Activated naive CD4-positive, alpha-beta T cell treated with anti-CD3 and anti-CD28 coated beads, Interleukin-2, amount 50 U/mL, for 72 hours (primary cell): ENCODE measurements at places on chromosomes 7 and 10.

GRCh38 chr10:49388161-49388560 lies 7.7 kb downstream of the DRGX start:
- no peak for DNase-seq

DNA sequence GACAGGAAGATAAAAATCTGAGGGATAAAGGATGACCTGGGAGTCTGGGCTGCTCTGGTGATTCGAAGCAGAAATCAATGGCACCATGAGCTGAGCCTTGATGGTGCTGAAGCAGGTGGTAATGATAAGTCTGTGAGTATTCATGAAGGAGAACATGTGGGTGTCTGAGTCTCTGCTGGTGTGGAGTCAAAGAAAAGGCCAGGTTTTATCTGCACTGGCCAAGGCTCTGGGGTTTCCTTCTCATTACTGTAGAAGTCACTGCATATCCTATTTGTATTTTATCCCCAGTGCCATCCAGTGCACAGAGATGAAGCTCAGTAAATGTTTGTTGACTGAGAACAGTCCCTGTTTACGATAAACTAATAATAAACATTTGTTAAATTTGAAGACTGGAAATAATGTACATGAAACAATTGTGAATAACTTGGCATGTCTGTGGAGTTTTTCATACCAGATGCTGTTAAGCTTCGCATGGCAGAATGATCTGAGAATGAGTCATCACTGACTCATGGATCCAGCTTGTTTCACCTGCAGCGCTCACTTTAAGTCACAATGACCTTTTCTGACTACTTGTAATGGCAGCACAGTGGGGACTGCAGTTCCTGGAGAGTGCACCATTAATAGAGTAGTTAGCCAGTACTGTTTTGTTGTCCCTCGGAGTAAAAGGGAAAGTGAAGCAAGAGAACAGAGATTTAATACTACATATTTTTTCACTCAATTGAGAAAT lies 538.5 kb downstream of the HTR7 start:
- no peak for DNase-seq

- no peak for DNase-seq
Measured at GRCh38 chr10:34768261-34768971, 46.7 kb downstream of the PARD3 start.

GRCh38 chr10:70978181-70978580 lies 89.8 kb upstream of the PCBD1 start:
- DNase-seq, result no peak

DNA sequence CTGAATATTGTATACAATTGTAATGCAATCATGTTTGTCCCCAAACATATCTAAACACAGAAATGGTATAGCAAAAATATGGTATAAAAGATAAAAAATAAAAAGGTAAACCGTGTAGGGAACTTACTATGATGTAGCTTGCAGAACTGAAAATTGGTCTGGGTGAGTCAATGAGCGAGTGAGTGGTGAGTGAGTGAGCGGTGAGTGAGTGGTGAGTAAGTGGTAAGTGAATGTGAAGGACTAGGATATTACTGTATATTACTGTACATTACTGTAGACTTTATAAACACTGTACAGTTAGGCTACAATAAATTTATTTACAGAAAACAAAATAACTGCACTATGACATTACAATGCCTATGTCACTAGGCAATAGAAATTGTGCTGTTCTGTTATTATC lies 1163.2 kb upstream of the SORCS1 start:
- DNase-seq, result no peak

- DNase-seq, result no peak
Measured at GRCh38 chr10:91307489-91307888, 87.0 kb downstream of the PCGF5 start.

GRCh38 chr10:3236644-3237404 lies 64.2 kb upstream of the PITRM1 start:
- DNase-seq, result no peak

GRCh38 chr7:77822269-77822668 lies 23.7 kb downstream of the PHTF2 start:
- DNase-seq, result no peak

DNA sequence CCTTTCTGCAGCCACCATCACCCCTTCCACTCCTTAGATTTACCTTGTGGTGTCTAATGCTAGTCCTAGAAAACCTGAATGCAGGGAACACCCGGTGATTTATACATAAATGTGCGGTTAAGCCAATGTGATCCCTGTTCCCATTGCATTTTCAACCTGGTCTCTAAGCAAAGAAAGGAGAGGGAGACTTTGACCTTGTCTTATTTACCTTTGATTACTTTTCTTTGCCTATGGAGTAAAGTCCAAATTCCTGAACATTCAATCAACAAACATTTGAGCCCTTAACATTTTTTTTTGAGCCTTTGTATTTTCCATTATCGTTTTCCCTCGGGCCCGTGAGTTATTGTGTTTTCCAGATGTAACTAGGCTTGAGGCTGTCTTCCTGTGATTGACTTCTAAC lies 233.9 kb downstream of the ZNF248 start:
- DNase-seq, result no peak

DNA sequence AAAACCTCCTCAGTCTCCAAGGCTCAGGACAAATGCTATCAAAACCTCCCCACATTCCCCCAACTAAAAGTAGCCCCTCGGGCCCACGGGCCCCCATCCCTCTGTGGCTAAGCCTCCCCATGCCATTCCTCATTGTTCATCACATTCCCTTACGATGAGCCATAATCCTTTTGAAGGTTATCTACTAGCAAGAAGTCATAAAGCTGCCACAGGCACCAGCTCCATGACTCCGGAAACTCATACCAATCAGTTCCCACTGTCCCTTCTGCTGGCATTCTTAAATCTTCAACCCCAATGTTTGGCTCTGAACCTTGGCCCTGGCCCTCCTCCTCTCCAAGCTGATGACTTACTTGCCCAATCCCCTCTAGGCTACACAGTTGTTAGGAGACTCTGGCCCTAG lies 19.4 kb upstream of the TM9SF3 start:
- no peak for DNase-seq

DNA sequence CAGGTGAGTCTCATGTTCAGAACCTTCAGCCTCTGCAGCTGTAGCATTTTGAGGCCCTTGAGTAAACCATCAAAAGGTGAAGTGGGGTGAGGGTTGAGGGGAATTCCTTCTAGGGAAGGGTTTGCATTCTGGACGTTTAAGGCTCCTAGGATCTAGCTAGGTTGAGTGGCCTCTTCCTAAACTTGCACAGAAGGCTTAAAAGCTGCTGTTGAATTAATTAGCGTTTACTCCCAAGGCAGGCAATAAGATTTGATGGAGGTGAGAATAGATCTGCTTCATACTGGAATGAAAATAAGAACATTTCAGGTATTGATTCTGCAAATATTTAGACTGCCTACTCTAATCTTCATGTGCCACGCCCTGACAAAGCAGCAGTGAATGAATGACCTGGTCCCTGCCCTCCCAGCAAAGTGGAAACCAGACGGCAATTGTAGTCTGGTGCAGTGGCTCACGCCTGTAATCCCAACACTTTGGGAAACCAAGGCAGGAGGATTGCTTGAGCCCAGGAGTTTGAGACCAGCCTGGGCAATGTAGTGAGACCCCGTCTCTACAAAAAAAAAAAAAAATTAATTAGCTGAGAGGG lies 11.4 kb upstream of the KPNA7 start:
- no peak for DNase-seq

DNA sequence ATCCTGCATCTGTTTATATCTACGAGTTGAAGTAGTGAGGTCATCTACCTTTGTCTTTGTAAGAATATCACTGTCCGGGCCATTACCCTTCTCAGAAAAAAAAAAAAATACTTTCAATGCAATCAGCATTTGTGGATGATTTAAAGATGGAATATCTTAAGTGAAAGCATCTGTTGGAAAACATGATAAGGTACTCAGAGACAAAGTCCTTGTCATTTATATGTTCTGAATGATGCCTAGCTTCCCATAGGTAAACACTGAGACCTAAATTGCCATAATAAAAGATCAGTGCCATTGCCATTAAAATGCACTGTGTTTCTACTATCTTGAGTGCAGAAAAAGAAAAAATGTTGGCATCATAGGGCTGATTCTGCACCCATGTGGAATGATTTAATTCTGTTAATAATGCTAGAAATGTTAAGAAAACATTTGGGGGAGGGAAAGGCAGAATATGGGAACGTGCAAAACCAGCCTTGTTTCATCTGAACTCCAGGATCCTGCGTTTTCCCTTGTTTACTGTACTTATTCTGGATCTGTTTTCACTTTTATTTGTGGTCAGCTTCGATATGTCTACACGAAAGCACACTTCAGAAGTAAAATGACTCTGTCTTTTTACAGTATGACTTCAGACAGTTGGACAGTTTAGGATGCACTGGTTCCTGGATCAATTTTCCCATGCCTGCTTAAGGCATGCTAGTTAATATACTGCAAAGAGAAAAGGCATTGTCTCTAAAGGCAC lies 669.8 kb downstream of the SUGCT start:
- no peak for DNase-seq

GRCh38 chr7:70132226-70132851 lies 534.1 kb downstream of the AUTS2 start:
- no peak for DNase-seq

GRCh38 chr7:43649755-43650274 lies 66.9 kb downstream of the STK17A start:
- peak; percentile 58 for DNase-seq

- DNase-seq, result no peak
Measured at GRCh38 chr7:130904031-130904757, 170.2 kb upstream of the KLF14 start.

DNA sequence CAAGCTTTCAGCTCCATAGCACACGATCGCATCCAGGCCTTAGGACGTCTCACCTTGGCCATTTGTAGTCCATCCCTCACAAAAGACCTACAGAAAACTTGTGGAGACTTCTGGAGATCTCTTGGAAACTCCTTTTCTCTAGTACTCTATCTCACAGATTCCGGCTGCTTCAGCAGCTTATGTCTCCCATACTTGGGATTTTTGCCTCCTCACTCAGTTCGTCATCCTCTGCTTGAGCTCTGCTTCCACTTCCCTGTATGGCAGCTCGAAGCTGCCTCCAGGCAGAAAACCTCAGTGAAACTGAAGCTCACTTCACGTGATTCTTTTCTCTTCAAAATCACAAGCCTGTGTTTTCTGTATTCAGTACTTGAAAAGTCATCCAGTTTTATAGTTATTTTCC lies 178.7 kb upstream of the GDF10 start:
- no peak for DNase-seq

DNA sequence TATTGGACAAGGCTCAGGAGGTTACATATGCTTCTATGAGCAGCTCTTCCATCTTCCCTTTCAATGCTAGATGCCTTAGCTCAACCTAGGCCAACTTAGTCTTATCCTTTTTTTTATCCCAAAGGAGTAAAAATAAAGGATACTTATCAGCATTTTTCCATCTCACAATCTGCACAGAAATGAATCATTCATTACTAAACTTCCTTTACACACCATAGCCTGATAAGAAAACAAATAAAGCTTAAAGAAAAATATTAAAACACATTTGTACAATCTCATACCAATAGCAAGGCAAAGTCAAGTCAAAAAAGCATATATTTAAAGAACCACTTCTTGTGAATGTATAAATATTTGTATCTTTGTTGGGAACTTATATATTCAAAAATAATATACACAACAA lies 407.4 kb downstream of the GRM8 start:
- no peak for DNase-seq

DNA sequence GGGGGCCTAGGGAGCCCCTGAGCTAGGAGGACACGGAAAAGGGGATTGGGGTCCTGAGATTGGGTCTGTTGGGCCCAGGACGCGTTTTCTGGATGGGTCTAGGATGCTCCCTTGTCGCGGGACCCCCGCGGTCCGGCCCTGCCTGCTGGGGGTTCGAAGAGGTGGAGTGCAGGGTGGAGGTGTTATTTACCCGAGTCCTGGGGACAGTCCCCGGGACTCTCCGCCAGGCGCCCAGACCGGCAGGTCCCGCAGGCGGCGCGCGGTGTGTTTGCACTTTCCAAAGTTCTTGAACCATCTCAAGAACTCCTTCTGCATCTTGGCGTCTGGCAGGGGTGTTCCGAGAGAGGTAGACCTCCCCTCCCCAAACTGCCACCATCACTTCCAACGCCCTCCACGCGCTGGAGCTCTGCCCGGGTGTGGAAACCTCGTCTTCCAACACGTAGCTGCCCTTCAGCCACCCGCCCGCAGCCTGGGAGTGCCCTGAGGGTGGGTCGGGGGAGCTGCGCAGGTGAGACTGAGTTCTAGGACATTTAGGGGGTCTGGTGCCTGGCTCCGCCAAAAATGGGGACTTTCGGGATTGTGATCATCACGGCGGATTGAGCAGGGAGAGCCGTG lies 569 bp downstream of the CAV1 start:
- peak; percentile 53 for DNase-seq

DNA sequence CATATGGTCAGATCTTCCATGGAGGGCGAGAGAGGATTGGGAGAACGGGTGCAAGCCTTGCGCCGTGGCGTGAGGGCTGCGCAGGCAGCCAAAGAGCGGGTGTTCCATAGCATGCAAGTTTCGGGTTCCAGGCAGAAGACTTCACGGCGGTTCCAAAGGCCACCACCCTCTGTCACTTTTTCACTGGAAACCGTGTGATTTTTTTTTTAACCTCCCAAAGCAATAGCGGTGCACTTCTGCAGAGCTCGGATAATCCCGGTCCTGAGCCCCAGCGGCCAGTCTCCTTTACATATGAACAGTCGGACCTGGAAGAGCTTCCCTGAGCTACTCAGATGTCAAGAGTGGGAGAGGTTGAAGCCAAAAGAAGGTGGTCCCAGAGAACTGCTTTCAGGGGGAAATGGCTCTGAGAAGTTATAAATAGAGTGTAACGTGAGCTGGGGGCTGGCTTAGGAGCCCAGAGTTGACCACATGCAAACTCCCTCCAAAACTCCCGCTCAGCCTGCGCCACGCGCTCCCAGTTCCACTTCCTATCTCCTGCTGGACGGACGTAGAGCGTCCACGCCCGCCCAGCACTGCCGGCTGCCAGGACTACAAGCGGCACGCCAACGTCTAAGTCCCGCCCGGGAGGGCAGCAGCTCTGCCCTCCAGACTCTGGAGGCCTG lies at the start of gene MEOX2:
MEOX2 (minus strand) TSS at position 389 of the 662 bp plus-strand sequence; CDS start at position 108, 281 bp downstream.
- no peak for DNase-seq

GRCh38 chr7:150311146-150311545 lies 12.0 kb upstream of the LRRC61 start:
- no peak for DNase-seq

GRCh38 chr10:128710098-128710797 lies 584.0 kb upstream of the MKI67 start:
- no peak for DNase-seq

DNA sequence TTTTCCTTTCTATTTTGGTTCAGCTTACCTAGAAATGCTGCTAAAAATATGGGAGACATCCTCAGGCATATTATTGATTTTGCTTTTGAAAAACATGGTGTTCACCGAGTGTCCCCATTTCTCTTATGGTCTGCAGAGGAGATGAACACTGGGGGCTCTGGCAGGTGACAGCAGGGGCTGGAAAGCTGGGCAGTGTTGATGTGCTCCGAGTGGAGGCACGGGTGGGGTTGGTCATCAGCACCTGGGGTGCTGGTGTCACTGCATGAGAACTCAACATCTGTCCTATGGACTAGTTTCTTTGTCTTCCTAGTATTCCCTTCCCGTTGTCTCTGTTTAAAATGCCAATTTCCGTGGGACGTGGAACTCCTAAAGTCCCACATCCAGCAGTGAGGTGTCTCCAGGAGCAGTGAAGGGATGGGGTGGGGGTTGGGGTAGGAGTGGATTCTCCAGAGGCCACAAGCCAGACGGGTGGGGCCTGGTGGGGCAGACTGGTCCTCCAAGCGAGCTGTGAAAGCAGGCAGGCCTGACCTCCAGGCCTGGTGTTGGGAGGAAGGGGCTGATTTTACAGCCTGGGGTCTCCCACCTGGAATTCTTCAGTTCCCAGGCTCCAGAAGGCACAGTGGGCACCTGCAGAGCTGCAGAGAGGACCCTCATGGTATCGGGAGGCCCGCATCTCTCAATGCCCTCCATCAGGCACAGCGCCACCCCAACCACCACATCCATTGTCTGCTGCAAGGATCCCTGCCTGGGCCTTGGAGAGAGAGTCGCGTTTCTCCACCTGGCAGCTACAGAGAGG lies 24.4 kb downstream of the ZNF775 start:
- no peak for DNase-seq
